ENCODE measurements at places on chromosomes 3 and 15. TPM values are rescaled to one million over a fixed set of nuclear protein-coding genes. Genes with fewer than 3 reads are reported as not detected.

GRCh38 chr3:11076711-11077110 lies 77.6 kb upstream of the HRH1 start:
- no peak for DNase-seq

DNA sequence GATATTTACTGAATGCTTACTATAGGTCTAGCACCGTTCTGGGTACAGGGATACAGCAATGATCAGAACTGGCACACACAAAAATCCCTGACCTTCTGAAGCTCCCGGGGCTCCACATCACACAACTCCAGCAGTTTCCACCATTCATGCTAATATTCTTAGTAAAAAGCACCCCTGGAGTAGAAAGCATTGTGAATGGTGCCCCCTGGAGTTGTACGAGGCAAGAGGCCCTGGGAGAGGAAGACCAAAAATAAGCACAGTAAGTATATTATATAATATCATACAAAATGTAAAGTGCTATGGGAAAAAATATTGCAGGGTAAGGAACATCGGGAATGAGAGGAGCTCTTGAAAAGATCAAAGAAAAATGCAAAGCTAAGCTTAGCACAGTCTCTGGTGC lies 790 bp upstream of the SRGAP3 start:
- no peak for DNase-seq

GRCh38 chr3:143351895-143352608 lies 232.5 kb downstream of the CHST2 start:
- DNase-seq = no peak

- no peak for DNase-seq
Measured at GRCh38 chr3:38595393-38595792, 54.1 kb downstream of the SCN5A start.

GRCh38 chr3:101964861-101965260 lies 115.5 kb downstream of the NFKBIZ start:
- DNase-seq = no peak

- DNase-seq = no peak
Measured at GRCh38 chr3:4478261-4478660, 11.2 kb upstream of the SUMF1 start.

DNA sequence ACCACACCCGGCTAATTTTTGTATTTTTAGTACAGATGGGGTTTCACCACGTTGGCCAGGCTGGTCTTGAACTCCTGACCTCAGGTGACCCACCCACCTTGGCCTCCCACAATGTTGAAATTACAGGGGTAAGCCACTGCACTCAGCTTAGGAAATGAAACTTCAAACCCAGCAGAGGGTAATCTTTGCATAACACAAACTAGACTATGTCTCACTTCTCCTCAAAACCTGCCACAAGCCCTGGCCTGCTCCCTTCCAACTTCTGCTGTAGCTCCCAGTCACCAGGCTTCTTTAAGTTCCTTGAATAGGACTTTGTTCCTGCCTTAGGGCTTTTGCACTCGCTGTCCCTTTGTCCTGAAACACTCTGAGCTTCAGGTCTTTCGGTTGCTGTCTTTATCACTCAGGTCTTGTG lies 39.2 kb upstream of the SEMA4B start:
- DNase-seq = no peak

DNA sequence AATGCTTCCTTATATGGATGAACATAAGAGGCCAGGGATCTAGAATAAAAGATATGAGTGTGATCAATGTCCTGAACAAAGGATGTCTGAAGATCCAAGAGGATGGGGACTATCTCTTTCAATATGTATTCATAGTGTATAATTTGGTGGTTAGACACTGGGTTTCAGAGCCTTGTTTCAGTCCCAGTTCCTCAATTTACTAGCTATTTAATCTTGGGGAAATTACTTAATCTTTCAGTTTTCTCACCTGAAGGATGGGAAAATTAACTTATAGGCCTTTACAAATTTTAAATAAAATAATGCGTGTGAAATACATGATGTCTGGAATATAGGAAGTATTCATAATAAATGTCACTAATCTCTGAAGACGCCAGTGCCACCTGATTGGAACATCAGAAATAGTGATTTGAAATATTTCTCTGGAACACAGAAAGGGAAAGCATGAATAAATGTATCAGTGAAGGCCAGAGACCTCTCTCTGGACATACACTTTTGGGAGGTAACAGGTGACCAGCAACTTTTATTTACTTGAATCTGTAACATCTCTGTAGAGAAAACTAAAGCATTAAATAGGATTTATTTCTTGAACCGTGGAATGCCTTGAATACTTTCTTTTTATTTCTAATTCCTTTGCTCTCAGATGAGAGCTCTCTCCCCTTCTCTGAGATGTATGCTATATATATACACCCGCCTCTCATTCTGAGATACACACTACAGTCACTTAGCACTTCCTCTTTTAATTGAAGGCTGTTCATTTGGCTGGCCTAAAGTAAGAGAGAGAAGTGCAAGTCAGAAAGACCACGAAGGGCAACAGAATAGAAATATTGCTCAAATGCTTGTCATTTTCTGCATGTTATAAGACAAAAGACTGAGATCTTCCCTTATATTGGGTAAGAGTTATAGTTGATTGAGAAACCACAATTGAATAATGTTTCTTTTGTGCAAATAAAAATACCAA lies 407.1 kb downstream of the LSAMP start:
- no peak for DNase-seq

- DNase-seq = no peak
Measured at GRCh38 chr15:26475554-26475953, 297.3 kb downstream of the GABRB3 start.

DNA sequence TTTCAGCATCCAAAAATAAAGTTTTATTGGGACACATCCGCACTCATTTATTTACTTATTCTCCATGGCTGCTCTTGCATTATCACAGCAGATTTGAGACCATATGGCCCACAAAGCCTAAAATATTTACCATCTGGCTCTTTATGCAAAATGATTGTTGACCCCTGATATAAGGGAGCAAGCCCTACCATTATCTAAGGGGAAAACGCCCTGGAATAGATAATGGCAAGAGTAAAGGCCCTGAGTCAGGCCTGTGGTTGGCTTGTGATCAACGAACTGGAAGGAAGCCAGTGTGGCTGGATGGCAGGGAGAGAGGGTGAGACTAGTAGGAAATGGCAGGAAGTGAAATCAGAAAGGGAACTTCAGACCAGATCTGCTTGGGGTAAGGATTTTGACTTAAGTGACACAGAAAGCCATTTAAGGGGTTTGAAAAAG lies 24.6 kb upstream of the DMXL2 start:
- DNase-seq = peak; percentile 68

GRCh38 chr3:108518895-108519294 lies 8.5 kb upstream of the MYH15 start:
- DNase-seq = no peak

Gene KIF7
- total RNA-seq = 4.5 TPM

Gene CCDC191
- total RNA-seq = 0.80 TPM

Gene CEP19
- 1.4 TPM for total RNA-seq

Gene DPPA4
- total RNA-seq = not detected

Gene CCR3
- not detected for total RNA-seq

Gene MSL2
- total RNA-seq = 18.7 TPM

Gene CDHR4
- total RNA-seq = not detected
